CD4-positive, alpha-beta T cell treated with Interleukin-17A for 4 hours (primary cell): ENCODE measurements at places on chromosomes 7 and 10.

DNA sequence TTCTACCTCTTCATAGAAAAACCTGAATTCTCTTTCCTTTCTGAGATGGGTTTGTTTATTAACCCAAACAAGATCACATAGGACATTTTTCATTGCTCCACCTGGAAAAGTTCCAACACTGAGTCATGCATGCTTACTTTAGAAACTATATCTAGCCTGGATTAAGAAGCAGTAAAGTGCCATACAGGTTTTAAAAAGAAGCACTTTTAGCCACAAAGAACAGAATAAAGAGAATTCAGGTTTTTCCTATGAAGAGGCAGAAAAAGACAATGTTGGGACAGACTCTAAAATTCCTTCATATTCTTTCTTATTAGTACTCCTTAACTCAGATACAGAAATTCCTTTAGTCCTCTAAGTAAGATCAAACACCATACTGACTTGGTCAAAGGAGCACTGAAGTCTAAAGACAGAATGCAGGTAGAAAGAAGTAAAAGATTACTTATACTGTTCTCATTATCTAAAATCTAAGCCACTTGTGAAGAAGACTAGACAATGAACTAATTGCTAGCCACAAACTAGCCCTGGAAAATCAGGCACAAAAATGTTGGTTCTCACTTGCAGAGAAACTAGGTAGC, 241.3 kb downstream of the ANK3 start:
- no peak for DNase-seq

- DNase-seq = no peak
Observed at GRCh38 chr7:44377681-44378421, 52.5 kb upstream of the CAMK2B start.

- DNase-seq = no peak
Observed at GRCh38 chr7:124723012-124723411, 42.6 kb downstream of the GPR37 start.

DNA sequence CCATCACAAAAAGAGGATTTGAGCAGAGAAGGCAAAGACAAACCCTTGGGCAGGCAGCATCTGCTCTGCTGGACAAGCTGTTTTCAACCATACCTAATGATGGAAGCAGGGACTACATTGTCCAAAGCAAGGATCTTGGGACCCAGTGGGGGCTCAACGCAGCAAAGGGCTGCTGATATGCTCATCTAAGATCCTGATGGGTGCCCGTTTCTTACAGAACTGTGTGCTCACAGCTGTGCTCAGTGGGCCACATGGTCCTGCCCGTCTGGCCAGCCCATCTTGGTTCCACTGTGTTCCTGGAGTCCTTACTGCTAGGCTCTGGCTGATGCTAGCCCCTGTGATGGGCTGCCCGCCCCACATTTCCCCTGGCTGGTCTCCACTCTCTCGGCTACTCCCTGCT, 36.1 kb downstream of the GPRIN2 start:
- DNase-seq = no peak

GRCh38 chr7:139732471-139733167, 45.2 kb downstream of the HIPK2 start:
- DNase-seq = no peak

GRCh38 chr10:109976681-109977080, 31.1 kb upstream of the ADD3 start:
- no peak for DNase-seq

- DNase-seq = peak; percentile 35
Observed at GRCh38 chr7:130982160-130982638, 248.2 kb upstream of the KLF14 start.

DNA sequence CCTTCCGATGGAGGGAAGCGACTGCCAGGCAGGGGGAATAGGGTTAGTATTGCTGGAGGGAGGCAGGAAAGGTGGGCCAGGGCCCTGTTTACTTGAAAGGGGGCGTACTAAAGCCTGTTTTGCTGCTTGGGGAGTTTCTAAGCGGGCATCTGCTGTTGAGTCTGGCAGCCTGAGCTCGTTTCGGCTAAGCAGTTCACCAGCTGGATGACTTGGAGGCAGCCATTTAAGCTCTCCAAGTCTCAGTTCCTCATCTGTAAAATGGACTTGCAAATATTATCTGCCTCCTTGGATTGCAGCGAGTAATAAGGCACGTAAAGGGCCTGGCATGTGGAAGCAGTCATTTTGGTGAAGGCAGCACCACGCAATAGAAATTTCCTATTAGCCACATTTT, 44.0 kb downstream of the LDB3 start:
- DNase-seq = no peak

GRCh38 chr10:71623098-71623985, 96.2 kb downstream of the C10orf105 start:
- peak; percentile 6 for DNase-seq

- DNase-seq = no peak
Observed at GRCh38 chr10:18533896-18534295, 117.5 kb downstream of the NSUN6 start.

GRCh38 chr10:23293145-23293724, 51.4 kb downstream of the C10orf67 start:
- peak; percentile 10 for DNase-seq

DNA sequence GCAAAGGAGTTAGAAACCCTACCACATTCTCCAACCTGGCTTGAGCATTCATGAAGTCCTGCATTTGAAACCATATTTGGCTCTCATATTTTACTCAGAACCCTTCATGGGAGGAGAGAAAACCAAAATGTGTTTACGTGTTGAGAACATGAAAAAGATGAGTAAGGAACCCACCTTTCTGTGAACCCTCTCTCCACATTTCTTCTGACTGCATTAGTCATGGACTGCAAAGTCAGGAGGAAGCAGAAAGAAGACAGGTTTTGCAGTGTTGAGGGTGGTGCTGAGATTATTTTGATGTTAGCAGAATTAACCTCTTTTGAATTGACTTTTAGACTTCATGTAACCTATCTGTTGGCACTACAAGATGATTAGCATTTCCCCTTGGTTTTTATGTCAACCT, 4.9 kb downstream of the IFIT1B start:
- no peak for DNase-seq

- DNase-seq = peak; percentile 47
Observed at GRCh38 chr10:124704428-124705380, 39.5 kb downstream of the FAM53B start.
